ENCODE measurements at places on chromosomes 2 and 18.

DNA sequence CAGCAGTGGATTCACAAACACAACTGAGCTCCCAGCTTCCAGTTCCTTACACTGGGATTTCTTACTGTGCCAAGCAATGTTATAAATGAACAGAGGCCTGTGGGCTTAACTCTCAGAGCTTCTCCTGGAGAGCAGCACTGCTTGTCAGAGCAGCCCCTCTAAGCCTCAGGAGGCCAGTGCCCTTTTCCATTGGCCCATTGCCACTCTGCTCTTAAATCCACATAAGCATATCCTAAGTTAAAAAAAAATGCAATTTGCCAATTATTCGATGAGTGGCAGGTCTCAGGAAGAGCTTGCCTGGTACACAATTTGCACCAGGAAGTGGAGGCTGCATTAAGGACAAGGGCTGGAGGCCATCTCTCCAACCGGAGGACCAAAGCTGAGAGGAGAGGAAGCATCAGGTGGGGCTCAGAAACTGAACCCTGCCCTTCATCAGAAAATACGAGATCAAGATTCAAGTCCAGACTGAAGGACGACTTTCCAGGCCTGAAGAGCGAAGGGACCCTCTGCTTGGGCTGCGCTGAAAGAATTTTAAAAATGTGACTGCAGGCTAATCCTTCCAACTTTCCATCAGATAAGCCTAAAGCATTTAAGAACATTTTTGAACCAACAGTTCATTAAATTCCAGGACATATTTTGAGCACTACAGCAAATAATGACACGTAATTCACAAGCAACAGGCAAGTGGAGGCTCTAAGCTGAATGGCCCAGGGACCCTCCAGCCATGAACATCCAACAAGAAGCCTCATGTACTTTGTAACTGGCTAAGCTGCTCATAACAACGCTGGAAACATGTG is 28.4 kb upstream of the PXDN start:
- DNase-seq, result no peak

- DNase-seq, result no peak
These were observed 211.4 kb downstream of the PRKCE start for GRCh38 chr2:45862843-45863242.

GRCh38 chr2:152627351-152627957 is 89.8 kb downstream of the PRPF40A start:
- DNase-seq, result no peak

DNA sequence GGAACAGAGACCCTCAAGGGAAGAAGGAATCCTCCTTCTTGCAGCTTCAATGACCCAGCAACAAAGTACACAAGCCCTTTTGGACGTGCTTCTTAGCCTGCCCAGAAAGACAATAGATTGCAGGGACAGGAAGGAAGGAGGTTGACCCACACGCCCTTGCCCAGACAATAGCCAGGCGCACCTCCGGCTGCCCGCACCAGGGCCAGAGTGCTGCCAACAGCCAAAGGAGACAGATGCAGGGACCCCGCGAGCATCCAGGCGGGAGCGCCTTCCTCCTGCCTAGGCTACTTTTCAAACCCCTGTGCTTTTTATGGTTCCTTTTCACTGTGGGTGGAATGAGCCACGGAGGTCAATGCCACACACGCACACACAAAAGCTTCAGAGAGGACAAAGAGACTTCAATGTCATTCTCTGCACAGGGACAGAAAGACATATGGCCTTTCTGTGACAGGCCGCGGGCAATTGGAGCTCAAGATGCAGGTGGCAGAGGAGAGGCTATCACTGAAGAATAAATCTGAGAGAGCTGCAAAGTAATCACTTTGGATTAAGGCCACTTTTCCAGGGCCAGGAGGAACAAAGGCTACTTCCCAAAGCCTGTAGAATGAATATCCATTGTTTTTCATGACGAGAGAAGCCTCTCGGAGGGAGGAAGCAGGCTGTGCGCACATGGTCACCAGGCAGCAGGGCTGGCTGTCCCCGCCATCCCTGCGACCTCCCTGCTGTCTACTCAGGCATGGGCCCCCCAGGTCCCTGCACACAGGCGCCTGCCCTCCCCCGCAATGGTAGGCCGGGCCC is 300.6 kb downstream of the EIPR1 start:
- no peak for DNase-seq

GRCh38 chr18:4172196-4173100 is 282.7 kb downstream of the DLGAP1 start:
- no peak for DNase-seq

- DNase-seq, result no peak
These were observed 33.3 kb downstream of the TMEM37 start for GRCh38 chr2:119464981-119465380.

DNA sequence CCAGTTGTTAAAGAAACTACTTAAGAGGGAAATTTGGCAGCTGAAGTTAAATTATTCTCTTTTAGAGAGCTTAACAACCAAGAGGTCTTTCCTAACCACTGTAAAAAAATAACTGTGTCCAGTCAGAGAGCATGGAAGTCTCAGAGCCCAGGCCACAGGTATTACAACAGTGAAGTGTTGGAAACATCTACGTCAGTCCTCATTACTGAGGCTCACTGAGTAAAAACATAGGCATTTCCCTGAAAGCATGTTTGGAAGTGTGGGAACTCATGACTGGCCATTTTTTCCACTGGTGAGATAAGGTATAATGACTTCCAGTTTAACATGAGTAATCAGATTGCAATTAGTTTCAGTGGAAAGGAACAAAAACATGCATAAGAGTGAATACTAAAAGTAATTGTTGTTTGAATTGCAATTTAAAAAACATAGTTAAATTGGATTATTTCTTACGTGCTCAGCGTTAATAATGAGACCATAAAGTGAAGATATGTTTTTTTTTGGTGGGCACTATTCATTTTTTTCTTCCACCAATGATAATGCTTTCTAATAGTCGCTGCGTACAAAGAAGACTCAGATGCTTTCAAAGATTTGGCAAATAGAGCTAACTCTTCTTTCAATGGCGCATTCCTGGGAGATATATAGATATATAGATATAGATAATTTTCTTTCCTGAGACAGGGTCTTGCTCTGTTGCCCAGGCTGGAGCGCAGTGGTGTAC is 60.8 kb downstream of the EFEMP1 start:
- DNase-seq, result no peak

DNA sequence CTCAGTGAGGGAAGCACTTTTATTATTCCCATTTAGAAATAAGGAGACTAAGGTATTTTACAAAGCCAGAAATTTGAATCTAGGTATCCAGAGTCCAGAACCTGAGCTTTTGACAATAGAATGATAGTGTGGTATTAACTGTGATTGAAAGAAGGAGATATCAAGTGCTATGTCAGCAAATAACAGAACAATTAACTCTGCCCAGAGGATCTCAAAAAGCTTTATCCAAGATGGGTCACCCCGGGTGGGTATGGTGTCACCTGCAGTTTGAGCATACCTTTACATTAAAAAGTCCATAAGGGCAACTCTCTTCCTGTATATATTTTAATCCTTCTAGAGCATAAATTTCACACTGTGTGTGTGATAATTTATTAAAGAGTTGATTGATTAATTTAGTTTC is 105.4 kb downstream of the LRP1B start:
- DNase-seq, result no peak

DNA sequence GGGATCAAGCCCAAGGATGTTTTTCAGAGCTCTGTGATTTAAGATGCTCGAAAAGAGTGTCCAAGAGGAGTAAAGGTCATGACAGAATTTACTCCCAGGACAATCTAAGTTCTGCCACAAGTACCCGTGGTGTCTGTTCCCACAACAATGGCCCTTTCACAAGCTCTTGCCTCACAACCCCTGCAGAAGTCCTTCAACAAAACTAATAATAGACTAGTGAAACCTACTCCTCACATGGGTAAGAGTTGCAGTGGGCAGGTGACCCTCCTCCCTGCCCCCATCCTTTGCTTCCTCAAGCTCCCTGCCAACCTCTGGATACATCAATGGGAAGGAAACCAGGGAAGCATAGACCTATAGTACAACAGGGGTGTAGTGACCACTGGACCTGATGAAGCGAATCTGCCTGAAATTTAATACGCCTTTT is 34.9 kb downstream of the PTCD3 start:
- DNase-seq, result no peak

- no peak for DNase-seq
These were observed 3.1 kb downstream of the PAIP2B start for GRCh38 chr2:71223767-71224333.

- DNase-seq, result no peak
These were observed 43.2 kb downstream of the FOSL2 start for GRCh38 chr2:28435814-28436351.

DNA sequence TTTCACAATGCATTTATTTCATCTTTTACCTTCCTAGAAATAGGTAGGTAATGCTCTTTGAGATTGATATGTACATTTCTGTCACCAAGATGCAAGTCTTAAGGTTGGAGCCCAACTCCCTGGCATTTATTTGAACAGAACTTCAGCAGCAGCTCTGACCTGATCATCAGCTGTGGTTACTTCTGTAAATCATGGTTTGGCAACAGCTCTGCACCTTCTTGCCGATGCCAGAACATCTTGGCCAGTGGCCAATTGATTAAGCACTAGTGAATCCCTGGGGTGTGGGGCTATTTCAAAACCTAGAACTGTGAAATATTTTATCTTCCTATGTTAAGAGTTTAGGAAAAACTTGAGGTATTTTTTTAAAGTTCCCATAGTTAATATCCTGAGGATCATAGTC is 124.8 kb upstream of the NYAP2 start:
- DNase-seq, result no peak

DNA sequence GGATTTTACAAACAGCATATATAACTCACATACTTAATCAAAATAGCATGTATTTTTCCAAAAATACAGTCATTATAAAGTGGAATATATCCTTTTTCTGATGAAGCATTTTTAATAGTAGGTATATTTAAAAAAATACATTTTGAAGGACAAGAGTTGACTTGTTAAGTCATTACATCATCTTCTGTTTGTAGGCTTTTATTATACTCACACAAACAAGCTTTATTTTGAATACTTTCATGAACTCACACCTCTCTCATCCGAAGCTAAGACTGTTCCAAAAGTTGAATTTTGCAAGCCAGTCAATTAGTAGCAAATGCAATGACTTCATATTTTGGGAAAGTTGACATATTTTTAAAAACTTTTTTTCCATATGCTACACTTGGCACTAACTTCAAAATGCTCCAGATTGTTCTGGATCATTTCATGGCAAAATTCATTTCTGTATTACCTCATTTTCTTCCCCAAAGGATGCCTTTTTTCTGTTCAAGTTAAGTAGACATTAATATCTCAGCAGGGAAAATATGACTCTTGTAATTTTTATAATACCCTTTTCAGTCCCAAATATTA is 68.5 kb upstream of the WDR75 start:
- no peak for DNase-seq

DNA sequence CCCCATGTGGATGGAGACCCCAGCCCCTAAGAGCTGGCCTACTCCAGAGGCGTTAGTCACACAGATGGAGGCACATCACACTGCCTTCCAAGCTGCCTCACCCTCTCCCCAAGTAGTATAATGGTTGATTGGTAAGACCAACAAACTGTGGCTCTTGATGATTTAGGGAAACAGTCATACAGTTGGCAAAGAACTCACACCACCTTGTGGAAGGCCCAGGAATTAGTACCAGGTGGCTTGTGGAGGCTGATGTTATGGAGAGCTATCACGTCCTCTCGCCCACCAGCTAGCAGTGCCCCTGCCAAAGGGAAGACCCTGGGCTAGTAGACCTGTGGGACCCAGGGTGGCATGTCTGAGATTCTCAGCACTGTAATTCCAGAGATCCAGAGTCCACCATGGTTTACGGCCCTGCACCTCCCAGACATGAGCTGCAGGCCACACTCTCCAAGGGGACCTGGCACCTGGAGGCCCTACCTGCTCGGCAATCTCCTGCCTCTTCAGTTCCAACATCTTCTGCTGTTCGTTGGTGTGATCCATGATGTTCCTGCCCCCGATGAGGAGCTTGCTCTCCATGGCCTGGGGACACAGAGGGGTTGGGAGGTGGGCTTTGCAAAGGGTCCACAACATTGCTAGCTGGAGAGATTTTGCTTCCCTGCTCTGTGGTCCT is 26.3 kb downstream of the KIF3C start:
- no peak for DNase-seq

DNA sequence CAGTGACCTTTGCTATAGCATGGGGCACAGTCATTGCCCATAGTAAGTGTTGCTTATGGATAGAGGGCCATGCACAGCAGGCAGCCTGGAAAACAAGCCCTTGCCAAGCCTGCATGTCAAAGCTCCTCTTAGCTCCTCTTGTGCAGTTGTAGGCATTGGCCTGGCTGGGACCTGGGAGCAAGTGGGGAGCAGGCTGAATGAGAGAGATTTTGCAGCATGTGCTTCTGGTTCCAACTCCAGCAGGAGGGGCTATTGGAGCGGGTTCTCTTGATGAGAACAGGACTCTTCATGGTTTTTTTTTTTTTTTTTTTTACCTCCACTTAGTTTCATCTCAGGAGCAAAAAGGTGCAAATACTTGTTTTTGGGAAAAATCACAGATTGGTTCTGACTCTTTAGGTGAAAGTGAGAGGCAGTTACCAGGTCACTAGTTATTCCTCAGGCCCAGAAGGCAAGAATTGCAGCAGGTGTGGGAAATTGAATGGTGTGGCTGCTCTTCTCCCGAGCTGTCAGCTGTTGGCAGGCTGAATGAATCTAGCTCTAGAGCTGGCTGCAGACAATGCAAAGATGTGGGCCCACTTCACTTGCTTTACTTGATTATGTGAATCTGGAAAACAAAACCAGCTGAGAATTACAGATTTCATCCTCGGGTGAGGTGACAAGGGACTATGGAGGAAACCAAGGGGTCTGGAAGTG is 95.9 kb downstream of the MAP4K4 start:
- DNase-seq, result no peak

GRCh38 chr2:148644883-148645538 is 460 bp downstream of the EPC2 start:
- peak; percentile 88 for DNase-seq

DNA sequence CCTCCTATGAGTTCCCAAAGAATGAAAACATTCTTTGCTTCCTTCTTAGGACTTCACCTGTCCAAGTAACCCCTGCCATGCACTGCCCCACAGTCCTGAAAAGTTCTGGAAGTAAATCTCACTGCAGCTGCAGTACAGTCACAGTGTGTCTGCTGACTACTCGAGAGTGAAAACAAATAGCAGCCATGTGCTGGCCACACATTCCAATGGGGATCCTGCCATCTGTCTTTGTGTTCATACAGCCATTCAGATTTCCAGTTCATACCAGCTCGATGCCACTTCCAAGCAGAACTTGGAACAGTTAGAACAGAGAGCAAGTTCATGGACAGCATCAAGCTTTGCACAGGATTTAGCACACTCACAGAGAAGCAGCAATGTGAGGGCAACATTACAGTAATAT is 629.9 kb upstream of the ACVR2A start:
- no peak for DNase-seq

GRCh38 chr2:12718711-12719399 is 2.1 kb downstream of the TRIB2 start:
- no peak for DNase-seq

- no peak for DNase-seq
These were observed at the start of gene GULP1 for GRCh38 chr2:188291617-188292347. Gene GULP1 (plus strand): TSS chr2:188291874. CDS start chr2:188477703, 185,829 bp downstream.

DNA sequence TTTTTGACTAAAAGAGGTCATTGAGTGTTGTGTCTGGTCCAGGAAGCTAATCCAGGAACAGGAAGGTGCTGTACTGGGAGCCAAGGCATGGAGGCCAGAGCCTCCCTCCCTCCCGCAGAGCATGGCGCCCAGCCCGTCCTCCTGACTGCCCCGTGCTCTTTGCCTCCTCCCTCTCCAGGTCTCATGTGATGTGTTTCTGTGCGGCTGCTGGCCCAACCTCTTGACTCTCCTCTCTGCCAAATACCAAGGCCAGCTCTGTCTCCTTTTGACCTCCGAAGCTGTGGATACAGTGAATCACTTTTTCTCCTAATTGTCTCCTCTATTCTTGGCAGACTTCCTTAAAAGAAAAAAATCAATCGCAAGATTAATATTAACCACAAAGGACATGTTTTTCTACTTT is 284.1 kb downstream of the PHLPP1 start:
- no peak for DNase-seq

- no peak for DNase-seq
These were observed 16.6 kb upstream of the PSME4 start for GRCh38 chr2:53987336-53987921.

All from NK-92 treated with Interleukin-12 subunit alpha and Interleukin-12 subunit beta, amount 100 ng/mL, for 24 hours (cell line).